GF-D8 (cell line): ENCODE measurements at places on chromosomes 2 and 18.

DNA sequence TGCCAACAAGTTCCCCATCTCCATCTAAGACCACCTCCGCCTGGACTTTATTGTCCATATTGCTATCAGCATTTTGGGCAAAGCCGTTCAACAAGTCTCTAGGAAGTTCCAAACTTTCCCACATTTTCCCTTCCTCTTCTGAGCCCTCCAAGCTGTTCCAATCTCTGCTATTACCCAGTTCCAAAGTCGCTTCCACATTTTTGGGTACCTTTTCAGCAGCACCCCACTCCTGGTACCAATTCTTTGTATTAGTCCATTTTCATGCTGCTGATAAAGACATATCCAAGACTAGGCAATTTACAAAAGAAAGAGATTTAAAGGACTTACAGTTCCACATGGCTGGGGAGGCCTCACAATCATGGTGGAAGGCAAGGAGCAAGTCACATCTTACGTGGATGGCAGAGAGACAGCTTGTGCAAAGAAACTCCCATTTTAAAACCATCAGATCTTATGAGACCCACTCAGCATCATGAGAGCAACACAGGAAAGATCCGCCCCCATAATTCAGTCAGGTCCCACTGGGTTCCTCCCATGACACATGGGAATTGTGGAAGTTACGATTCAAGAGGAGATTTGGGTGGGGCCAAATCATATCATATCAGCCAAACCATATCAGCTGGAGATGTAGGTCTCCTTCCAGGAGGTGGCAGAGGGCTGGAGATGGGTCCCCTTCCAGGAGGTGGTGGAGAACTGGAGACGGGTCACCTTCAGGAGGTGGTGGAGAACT lies 19.8 kb upstream of the TXNDC2 start:
- no peak for DNase-seq

DNA sequence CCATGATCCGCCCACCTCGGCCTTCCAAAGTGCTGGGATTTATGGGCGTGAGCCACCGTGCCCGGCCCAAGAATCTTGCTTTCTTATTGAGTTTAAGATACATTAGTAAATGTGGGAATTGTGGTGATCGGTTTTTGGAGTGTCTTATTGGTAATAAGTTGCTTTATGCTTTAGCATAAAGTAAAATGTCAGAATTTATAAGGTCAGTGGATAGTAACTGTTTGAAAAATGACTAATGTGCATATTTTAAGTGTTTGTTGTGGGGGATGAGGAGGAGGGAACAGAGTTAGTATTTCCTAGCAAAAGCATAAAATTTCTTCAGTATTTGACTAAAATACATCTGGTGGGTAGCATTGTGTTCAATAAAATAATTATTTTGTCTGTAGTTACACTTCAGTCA lies 77.4 kb downstream of the SLC39A10 start:
- DNase-seq = no peak

GRCh38 chr2:24125956-24126355 lies 2.7 kb downstream of the FAM228B start:
- DNase-seq = no peak

- no peak for DNase-seq
Observed at GRCh38 chr2:199984755-199985154, 29.4 kb downstream of the MAIP1 start.

GRCh38 chr2:61193670-61194561 lies 31.9 kb downstream of the C2orf74 start:
- no peak for DNase-seq

GRCh38 chr18:67710639-67711038 lies 194.1 kb upstream of the DSEL start:
- DNase-seq = no peak

DNA sequence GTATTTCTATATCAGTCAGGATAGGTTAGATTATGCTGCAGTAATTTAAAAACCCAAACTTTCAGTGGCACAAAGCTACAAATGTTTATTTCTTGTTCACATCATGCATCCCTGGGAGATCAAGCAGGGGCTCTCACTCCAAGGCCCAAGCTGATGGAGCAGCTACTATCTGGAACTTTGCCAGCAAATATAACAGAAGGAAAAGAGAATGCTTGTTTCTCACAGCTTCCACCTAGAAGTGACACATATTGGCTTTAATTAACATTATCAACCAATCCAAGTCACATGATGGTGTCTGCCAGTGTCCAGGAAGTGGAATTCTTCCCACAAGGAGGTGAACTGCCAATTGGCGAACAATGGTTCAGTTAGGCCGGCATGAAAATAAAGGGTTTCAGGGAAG lies 306.9 kb downstream of the BCL11A start:
- no peak for DNase-seq
